ENCODE measurements at places on chromosomes 2 and 18.

DNA sequence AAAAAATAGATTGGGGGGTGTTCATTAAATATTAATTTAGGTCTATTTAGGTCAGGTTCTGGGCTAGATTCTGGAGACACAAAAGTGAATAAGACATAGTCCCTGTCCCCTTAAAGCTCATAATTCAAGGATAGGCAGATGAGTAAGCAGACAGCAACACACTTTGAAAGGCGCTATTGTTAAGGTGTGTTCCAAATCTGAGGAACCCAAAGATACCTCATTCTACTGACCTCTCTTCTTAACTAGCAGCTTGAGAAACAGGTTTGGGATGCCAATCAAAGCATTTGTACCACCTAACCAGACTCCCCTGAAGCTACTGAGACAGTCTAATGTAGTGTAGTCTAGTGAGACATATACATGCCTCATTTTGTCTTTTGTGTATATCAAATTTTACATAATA, 34.8 kb downstream of the SEMA4F start:
- DNase-seq = no peak

GRCh38 chr2:218194880-218195279, 22.1 kb upstream of the ARPC2 start:
- DNase-seq = no peak

DNA sequence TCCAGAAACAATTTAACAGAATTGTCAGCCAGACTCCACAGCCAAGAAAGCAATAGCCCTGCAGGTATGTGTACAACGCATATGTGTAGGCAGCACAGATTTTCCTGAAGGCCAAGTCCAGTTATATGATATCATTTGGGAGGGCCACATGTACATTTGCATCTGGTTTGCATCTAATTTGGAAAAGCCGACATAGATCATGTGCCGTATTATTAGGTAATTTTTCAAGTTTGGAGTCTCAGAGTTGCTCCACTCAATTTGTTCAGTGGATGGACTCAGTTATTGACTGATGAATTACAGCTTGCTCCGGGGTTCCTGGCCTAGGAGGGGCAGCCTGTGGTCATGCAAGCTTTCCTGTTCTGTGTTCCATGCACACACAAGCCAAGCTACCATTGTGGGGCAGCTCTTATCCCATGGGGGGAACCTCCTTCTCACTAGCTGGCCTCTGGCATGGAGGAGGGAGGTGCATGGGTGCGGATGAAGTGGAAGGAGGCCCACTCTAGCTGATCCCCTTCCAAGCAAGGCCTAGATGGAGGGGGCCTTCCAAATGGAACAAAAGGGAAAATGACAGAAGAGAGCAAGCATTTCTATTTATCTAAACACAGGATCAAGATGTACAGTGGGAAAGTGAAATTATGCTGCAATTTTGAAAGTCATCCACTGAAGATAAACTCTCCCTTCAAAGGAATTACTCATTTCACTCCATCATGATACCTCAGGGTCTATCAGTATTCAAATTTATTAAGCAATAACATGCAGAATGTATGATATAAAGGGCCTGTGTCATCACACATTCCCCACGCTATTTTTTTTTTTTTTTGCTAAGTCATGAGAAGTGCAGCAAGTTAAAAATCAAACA, 202.6 kb upstream of the SMAD2 start:
- DNase-seq = no peak

GRCh38 chr2:169119851-169120250, 50.5 kb downstream of the DHRS9 start:
- DNase-seq = no peak

- DNase-seq = no peak
These were observed 6.8 kb upstream of the TLK1 start for GRCh38 chr2:171167352-171167997.

DNA sequence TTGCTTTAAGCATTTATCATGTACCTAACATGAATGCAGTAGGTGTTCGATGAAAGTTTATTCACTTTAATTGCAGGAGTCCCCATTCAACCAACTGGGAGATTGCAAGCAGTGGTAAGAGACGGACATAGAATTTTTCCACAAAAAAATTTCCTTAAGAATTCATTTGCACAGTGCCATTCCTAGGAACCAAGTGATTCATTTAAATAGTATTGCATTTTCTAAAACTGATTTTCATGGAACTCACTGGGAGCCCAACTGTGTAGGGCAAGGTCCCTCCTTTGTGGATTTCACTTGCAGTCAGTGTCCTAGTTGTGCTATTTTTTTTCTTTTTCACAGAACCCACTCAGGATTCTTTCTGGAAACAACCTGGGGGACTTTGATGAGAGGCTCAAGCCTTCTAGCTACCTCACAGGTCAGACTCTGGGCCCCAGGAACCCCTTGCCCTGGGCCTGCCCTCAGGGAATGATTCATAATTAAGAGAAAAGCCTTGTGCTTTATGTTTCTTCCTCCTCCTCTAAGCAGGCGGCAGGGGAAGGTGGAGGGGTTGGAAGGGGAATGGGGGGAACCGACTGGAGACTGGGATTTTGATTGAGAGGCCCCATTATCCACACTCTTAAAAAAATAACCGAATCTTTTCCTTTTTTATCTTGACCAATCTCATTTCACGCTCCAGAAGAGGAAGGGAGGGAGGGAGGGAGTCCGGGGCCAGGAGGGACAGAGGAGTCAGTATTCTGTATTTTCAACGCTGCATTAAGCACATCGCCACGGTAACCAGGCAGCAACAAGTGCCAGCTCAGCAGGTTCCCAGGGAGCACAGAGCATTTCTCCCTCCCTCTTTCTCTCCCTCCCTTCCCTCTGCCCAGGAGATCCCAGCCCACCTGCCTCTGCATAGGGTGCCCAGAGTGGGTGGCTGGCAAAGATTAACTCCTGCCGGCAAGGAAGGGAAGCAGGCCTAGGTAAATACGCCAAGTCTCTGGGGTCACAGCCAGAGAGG, 51.8 kb downstream of the PSD4 start:
- no peak for DNase-seq

DNA sequence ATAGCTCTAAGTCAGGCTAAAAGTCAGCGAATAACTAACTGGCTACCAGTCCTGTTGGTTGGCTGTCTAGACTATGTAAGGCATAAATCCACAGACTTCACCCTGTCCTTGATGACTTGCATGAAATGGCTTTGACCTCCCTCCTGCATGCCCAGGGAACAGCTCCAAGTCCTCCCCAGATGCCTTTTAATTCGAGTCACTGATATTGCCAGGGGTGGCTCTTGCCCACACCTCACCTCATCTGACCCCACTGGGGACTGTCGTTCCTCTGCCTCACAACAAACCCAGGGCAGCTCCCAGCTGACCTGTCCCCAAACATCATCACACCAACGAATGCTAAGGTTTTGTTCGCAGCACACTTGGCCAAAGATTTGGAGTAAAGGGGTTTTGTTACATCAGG, 396.0 kb upstream of the ID2 start:
- no peak for DNase-seq

DNA sequence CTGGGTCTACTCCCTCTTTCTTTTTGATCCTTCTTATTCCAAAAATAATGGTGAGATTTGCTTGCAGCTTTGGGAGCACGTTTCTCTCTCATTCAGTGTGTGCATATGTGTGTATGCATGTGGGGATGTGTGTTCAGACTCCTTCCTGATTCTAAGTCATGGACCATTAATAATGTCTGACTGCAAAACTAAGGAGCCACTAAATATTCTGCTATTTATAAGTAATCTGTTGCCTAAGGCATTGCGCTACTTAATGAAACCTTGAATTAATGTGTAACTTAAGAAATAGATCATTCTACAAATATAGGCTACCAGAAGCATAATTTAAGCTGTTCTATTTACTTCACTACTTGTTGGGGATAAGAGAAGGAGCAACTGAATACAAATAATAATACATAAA, 182.1 kb downstream of the TFCP2L1 start:
- DNase-seq = no peak

- no peak for DNase-seq
These were observed 111.1 kb upstream of the MYCN start for GRCh38 chr2:15829091-15829801.

DNA sequence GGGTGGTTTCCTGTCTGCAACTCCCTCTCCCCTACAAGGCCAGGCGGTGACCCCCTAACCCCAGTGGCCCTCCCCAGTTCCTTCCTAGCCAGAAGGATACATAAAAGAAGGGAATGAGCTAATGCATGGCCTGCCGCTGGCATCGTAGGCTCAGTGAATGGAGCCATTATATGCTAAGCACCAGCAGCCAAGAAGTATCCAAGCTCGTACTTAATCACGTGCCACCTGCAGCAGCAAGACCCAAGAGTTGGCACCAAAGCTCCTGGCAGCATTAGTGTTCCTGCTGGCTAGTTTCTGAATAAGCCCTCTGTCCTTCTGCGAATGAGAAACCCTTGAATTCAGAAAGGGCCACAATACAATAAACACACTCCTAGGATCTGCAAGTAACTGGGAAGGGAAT, 4.3 kb downstream of the DBI start:
- DNase-seq = no peak

- DNase-seq = no peak
These were observed 336.5 kb downstream of the MEIS1 start for GRCh38 chr2:66771359-66771976.

- DNase-seq = peak; percentile 29
These were observed 69.6 kb downstream of the EML4 start for GRCh38 chr2:42238644-42239288.

GRCh38 chr2:46036929-46037328, 260.3 kb upstream of the EPAS1 start:
- no peak for DNase-seq

DNA sequence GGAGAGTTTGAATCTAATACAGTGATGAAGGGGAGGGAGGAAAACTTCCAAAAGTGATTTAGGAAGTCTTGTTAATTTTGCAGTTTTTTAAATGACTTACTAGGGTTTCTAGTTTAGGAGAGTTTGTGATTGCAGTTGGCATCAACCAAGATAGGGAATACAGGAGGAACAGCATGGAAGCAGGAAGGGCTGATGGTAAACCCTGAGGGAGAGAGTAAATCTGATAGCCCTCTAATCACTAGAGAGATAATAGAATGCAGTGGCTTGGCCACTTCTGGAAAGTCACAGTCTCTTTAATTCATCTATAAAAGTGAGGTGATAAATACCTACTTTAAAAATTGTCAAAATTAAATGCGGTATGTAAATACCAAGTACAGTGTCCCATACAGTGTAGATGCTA, 5.6 kb downstream of the YPEL5 start:
- no peak for DNase-seq

DNA sequence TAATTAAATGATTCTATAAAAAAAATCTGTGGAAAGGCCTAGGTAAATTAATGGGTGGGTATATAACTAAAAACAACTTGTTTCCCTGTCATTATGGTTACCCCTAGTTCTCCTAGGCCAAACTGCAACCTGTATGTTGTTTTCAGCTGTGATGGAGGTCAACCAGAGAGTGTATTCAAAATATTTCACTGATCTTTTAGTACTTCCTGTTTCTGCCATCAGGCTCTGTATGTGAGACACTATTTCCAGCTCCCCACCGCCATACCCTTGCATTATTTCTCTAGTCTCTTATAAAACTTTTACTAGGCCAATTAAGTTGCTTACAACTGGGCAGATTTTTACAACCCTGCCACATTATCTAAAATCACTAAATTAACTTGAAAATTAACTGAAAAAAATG, 21.0 kb upstream of the CDKL4 start:
- DNase-seq = no peak

- DNase-seq = no peak
These were observed 64.0 kb downstream of the BOD1L2 start for GRCh38 chr18:57210716-57211411.

- DNase-seq = no peak
These were observed 178.6 kb downstream of the TNS1 start for GRCh38 chr2:217824223-217824622.

DNA sequence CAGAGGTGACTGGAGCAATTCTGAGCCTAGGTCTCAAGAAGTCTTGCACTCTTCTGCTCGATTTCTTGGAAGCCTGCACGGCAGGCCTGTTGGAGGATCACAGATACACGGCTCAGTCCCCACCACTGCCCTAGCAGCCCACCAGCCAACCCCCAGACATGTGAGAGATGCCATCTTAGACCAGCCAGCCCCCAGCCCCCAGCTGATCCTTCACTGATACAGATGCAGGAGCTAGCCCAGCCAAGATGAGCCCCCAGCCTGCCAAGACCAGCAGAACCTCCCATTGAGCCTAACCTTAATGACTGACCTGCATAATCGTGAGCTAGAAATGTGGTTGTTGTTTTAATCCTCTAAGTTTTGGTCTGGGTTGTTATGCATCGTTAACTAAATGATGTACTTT, 47.5 kb downstream of the INHBB start:
- no peak for DNase-seq

- no peak for DNase-seq
These were observed 153.5 kb upstream of the ALKAL2 start for GRCh38 chr2:441258-442022.

GRCh38 chr2:237614151-237614720, 13.2 kb upstream of the LRRFIP1 start:
- DNase-seq = no peak

GRCh38 chr2:201107624-201108023, 8.3 kb upstream of the CFLAR start:
- no peak for DNase-seq

DNA sequence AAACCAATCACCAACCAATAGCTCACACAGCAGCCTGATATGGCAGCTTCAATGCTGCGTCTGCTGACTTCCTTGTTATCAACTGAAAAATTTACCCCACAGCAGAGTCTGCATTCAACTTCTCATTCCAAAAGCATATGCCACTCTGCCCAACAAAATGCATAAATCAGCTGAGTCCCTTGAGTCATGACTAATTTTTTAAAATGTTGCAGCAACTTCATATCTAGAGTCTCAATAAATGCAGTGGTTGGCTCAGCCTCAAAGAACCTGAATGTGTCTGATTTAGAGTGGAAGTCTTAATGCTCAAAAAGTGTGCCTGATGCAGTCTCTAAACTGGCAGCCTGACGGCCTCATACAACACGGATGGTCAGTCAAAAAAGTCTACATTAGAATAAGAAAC, 46.5 kb downstream of the FARSB start:
- no peak for DNase-seq
